ENCODE measurements at places on chromosomes 16 and 17. TPM values are rescaled to one million over a fixed set of nuclear protein-coding genes. Genes with fewer than 3 reads are reported as not detected.

Gene THRA
- total RNA-seq, result 31.5 TPM

Gene OR4D1
- total RNA-seq, result not detected

Gene ARL5C
- total RNA-seq, result not detected

Gene CDR2L
- 11.7 TPM for total RNA-seq

Gene DNAI2
- not detected for total RNA-seq

Gene PPM1D
- total RNA-seq, result 4.8 TPM

Gene FAM171A2
- total RNA-seq, result 5.4 TPM

Gene TBX4
- not detected for total RNA-seq

Gene MYLK3
- total RNA-seq, result not detected

Gene SALL1
- total RNA-seq, result 0.45 TPM

Gene RAB11FIP4
- total RNA-seq, result 25.4 TPM

Gene MMP28
- 75.0 TPM for total RNA-seq

Gene KRT17
- total RNA-seq, result 3.1 TPM

Gene AANAT
- not detected for total RNA-seq

Gene KRT24
- total RNA-seq, result 1.8 TPM

- no peak for DNase-seq
Measured at GRCh38 chr16:24463196-24463945, 76.0 kb upstream of the RBBP6 start.

DNA sequence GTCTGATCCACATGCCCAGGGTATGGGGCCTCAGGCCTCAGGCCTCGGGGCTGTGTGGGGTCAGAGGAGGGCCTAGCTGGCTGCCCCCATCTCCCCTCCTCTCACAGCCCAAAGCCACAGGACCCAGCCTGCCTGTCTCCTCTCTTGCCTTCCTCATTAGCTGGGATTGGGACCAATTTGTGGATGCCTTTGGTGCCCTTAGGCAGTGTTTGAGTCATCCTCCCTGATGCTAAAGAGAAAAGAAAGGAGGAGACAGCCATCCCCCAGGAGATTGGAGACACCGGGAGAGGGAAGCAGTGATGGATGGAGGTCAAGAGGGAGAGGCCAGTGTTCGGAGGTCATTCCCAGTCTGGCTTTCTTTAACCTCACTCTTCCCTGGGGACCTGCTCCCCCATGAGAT, 23.3 kb upstream of the NOG start:
- no peak for DNase-seq

DNA sequence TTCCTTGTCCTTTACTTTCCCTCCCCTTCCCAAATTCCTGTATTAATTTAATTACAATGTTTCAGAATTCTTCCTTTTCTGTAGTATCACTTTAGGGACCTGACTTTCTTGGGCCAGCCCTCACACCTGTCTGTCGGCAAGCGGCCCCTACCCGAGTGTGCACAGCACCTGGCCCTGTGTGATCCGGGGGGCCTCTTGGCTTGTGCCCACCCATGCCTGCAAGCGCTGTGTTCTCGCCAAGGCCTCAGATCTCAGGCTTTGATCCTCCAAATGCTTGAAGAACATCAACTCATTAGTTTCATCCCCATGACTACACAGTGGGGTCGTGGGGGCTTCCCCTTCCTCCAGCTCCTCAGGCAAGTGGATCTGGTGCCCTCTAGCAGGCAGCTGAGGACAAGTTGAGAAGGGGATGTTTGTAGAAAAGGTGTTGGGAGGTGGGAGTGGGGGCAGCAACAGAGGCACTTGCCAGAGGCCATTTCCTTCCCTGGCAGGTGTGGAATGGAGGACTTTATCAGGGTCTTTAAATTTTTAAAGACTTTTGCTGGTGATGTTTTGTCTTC, 15.7 kb upstream of the CDH3 start:
- no peak for DNase-seq

DNA sequence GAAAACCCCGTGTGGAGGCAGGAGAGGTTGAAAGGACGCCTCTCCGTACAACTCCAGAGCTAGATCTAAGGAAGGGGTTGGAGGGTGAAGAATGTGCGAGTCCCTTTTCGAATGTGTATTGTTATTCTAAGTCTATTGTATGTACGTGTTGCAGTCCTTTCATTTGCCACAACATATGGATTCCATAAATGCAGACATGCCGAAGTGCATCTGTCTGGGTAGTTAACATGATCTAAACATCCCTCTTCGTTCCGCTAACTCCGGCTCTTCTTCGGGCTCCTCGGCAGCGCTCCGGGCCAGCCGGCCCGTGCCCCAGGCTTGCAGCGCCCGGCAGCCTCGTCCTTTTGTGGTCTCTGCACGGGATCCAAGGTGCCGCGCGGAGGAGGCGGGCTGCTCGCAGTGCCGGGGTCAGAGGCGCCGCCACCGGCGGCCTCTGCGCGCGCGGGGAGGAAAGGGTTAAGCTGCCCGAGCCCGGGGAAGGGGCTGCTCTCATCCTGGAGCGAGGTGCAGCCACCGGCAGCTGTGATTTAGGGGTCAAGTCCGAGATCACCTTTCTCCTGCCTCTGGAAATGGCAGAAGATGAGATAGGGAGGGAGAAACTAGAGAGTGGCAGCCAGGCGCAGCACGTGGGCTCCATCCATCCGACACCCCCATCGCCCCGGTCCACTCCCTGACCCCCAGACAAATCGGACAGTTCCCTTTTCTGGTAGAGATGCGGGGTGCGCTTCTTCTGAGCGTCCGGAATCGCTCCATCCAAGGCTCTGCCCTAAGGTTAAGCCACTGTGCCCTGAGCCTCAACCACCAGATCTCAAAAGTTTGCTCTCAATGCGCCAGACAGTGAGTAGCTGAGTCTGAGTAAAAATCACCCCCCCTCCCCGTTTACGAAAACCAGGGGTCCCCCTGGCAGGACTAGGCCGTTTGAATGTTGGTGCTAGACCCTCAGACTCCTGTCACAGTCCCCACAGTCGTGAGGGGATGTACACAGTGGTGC, 15.1 kb upstream of the ZFHX3 start:
- no peak for DNase-seq

- no peak for DNase-seq
Measured at GRCh38 chr16:83118365-83118764, 491.6 kb downstream of the CDH13 start.

DNA sequence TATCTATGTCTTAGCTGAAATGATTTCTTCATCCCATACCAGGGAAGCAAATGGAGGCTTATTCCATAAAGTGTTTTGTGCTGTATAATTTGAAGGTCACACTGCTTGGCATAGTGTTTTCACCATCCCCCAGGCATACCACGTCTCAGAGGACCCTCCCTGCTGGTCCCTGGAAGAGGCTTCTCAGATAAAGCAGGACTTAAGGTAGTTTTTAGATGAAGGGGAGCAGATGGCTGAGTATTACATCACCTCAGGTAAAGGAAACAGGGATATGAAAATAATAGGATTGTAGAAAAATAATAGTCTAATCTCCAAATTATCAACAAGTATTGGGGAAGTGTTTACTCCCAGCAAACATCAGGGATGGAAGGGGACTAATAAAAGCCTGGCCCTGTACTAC, 7.3 kb upstream of the SMG1 start:
- DNase-seq, result no peak

- DNase-seq, result no peak
Measured at GRCh38 chr16:17215306-17215705, 255.5 kb downstream of the XYLT1 start.

DNA sequence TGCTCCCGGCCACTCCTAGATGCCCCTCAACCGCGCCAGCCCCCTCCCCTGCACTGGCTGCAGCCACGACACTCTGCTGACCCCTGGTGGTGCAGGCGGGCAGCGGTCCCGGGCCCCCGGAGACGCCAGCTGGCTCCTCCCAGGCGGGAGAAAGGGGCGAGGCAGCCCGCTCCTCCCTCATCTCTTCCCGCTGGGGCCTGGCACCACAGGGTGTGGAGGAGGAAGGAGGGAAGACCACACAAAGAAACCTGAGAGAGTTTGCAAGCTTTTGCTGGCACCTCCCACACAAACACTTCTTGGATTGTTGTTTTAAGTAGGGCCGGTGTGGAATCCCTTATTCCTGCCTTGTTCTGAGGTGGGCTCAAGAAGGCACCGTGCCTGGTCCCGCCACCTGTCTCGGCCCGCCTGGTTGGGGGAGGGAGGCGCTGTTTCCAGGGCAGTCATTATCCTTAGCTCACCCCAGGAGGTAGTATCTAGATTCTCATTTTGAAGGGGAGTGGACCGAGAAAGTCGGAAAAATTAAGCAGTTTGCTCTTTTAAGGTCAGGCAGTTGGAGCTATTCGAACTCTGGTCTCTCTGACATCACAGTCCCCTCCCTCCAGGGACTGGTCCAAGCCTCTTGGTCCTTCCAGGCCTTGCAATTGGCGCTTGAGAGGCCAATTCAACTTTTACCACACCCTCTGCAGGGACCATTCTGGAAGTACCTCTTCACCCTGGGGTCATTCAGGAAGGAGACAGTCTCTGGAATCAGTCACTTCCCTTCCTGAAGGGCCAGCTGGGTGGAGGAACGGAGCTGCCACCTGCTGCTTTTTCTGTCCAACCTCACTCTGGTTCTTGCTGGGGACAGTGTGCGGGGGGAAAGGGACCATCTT, 959 bp upstream of the ANKRD13B start:
- peak; percentile 89 for DNase-seq

DNA sequence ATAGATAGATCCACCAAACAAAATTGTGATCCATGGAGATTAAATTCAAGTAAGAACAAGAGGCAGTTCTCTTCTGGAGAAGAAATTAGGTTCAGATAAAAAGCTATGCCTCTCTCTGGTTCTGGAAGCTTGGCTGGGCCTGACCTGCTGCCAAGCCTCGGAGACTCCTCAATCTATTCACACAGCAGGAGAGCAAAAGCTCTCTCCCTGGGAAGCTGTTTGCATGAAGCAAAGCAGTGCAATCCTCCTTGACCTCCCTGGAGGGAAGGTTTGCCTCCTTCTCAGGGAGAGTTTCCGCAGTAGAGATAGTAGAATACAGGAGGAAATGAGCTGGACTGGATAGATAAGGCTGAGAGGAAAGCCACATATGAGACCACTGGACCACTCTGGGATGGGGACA, 78.1 kb upstream of the GNAO1 start:
- no peak for DNase-seq

DNA sequence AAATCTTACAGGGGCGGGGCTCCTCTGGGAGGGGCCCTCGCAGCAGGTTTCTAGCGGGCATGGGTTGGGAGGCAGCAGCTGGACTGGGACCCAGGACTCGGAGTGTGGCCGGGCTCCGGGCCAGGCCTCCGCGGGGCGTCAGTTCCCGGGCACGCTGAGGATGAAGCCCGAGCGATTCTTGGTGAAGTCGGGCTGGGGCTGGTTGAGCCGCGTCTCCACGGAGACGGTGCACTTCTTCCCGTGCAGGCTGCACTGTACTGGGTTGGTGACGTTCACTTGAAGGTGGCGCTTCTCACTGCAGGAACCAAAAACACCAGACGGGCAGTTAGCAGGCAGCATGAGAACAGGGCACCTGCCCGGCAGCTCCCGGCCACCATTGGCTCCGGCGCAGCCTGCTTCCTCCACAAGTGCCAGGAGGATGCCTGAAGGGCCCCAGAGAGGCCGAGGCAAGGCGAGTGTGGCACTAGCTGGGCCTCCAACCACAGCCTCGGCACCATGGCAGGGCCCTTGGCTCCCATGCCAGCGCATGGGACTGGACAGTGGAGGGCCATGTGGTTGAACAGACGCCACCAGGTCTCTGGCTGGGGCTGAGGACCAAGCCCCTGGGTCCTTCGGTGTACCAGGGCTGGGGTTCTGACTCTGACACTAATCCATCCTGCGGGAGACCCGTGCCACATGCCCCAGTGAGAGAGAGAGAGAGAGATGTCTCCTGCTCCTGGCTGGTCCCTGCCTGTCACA, 8.0 kb downstream of the CDK5R1 start:
- DNase-seq, result no peak

GRCh38 chr17:57247261-57247660, 9.1 kb upstream of the MSI2 start:
- no peak for DNase-seq

GRCh38 chr17:80773243-80773991, 218.2 kb upstream of the CHMP6 start:
- DNase-seq, result no peak

- no peak for DNase-seq
Measured at GRCh38 chr16:23244122-23244521, 58.0 kb upstream of the SCNN1B start.

DNA sequence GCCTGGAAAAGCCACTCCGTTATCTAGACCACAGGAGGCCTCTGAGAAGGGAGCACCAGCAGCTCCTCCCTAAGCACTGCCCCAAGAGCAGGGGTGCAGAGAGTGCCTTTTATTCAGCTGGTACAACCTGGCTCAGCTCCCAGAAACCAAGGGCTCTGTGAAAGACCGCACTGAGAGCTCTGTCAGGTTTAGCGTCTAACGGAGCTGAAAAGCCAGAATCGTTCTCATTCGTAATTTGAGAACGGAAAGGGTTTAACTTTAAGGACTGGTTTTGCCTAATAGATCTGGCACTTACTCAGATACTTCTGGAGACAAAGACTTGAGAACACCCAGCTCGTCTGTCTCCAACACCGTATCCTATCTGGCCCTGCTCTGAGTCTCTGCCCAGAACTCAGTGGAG, 13.5 kb downstream of the MPG start:
- peak; percentile 48 for DNase-seq

- no peak for DNase-seq
Measured at GRCh38 chr17:72717276-72717675, 375.2 kb downstream of the SLC39A11 start.

DNA sequence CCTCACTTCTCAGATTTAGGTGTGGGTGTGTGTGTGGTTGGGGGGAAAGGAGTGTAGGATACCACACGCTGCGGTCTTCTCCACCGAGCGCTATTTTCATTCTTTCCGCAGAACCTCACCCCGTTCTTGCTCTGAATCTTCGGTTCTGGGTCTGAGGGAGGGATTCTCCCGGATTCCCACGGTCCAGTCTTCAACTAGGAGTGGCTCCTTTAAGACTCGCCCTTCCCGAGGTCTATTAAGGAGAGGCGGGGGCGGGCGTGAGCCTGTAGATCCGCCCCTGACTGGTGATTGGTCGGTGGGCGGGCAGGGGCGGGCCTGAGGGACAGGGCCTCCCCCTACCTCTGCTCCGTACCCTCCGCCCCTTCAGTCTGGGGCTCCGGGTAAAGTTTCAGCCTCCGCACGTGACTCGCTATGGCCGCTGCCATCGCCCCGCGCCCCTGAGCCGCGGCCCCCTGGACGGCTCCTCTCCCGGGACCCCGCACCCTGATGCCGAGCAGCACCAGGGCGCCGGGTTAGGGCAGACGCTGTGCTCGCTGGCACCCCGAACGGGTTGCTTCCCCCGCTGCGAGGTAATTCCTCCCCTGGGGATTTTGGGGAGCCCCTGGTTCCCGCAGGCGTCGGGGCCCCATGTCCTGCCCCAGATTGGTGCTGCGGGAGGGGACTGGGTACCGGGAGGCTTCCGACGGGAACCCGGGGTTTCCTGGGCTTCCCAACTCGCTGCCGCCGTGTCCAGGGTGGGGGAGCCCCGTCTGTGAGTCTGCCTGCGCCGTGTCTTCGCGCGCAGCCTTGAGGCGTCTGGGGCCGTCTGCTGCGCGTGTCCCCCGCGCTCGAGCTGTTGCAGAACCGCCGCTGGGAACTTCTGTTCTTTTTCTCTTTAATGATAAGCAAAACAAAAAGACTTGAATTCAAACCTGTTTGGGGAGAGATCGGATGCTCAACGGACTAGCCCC, 9.2 kb downstream of the RARA start:
- peak; percentile 97 for DNase-seq

GRCh38 chr17:1149869-1150268, 29.9 kb downstream of the ABR start:
- no peak for DNase-seq

GRCh38 chr16:80752541-80752940, 51.9 kb downstream of the CDYL2 start:
- no peak for DNase-seq

Measured in stomach (tissue), 19 donors.